Epithelial cell of esophagus (primary cell): ENCODE measurements at places on chromosomes 2 and 18.

- DNase-seq: no peak
Measured at GRCh38 chr18:68666381-68666780, 48.5 kb downstream of the TMX3 start.

- no peak for DNase-seq
Measured at GRCh38 chr2:123514613-123515207, 510.4 kb upstream of the CNTNAP5 start.

- DNase-seq: peak; percentile 69
Measured at GRCh38 chr2:227908266-227909054, 37.0 kb downstream of the DAW1 start.

DNA sequence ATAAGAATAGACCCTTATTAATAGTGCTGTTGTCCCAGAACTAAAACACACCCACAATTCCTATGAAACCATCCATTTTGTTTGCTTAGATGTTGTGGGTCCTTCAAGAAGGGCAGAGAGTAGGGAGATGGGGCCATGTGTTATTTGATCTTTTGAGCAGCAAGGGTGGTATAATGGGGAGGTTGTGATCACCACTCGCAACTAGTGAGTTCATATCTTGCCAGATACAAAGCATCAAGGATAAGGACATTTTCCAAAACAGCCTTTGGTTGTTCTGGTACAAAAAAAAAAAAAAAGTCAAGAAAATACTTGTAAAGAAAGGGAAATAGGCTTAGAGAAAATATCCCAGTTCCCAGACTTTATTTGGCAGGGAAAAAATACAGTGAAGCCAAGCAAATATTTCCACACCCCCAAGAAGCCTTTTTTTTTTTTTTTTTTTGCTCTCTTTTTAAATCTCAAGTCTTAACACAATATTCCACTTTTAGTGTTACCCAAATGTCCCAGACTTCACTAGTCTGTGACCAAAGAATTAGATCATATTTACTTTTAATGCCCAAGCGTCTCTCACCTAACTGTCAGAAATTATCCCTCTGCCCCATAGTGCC lies 54.1 kb downstream of the ANTXR1 start:
- no peak for DNase-seq

DNA sequence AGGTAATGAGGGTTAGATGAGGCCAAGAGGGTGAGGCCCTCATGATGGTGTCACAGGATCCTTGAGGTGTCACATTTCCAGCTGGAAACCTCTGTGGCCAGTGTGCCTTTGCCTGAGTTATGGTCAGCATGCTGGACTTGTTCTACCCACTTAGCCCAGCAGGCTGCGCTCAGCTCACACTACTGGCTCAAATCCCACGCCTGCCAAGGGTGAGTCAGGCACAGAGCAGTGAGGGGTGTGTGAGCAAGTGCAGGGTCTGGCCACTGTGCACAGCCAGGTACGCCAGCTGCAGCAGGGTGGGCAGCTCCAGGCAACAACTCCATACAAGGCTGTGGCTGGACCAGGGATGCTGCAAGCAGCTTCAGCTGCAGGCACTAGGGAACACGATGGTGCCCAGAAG lies 616.6 kb upstream of the FSHR start:
- DNase-seq: peak; percentile 10

GRCh38 chr2:182038576-182038975 lies 52.9 kb downstream of the PPP1R1C start:
- peak; percentile 86 for DNase-seq

- no peak for DNase-seq
Measured at GRCh38 chr2:241456546-241456945, 51.8 kb downstream of the STK25 start.

DNA sequence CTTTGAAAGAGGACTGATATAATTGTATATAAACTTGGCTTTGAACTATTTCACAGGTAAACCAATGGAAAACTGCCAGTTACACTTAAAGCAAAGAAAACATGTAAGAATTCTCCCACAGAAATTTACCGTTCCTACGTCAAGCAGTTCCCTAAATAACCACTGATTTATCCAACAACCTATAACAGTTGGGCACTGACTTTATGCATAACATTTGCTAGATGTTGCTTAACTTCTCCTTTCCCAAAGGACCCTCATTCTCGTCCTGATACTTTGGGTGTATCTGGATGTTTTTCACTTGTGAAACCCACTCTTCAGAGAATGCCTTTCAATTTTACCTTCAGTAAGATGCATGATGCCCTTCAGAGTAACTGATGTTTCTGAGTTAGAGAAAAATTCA lies 43.8 kb downstream of the STAT1 start:
- no peak for DNase-seq

DNA sequence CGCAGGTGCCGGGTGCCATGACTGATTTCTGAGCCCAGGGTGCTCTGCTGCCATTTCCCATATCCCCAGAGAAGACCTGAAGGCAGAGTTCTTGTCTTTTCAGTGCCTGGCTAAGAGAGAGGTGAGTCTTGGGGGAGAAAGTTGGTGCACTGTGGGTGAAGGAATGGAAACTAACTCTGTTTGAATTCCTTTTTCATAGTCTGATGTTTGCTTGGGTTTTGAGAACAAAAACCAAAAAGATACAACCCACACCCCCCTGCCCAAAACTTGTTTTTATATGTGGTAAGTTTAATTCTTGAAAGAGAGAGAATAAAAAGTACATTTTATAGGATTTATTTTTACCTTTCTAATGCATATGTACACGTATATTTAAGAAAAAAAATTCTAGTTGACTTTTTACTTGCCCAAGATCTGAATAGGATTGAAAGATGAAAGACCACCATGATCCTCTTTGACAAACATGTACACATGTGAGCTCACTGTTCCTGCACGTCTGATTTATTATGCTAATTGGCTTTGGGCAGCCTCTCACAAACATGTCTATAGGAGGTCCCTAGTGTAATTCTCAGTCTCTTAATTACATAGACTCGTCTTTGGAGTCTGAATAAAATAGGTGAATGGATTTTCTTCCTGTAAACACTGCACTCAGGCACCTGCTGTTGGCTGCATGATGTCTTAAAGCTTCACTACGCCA lies 46.3 kb downstream of the ARL4C start:
- no peak for DNase-seq

DNA sequence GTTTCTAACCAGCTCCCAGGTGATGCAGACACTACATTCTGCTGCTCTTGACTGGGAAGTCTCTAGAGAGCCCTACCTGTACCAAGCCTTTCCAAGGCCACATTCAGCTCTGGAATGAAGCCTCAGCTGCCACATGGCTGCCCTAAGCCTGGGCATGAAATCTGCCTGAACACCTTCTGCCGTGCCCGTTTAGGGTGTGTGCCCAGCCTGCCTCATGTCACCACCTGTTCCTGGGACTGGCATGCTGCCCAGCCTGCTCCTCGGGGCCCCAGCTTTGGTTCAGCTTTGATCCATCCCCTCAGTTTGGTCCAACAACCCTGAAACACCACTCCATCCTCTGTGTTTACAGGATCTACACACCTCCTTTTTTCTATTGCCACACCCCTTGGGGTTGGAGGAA lies 210.9 kb downstream of the L3MBTL4 start:
- no peak for DNase-seq

DNA sequence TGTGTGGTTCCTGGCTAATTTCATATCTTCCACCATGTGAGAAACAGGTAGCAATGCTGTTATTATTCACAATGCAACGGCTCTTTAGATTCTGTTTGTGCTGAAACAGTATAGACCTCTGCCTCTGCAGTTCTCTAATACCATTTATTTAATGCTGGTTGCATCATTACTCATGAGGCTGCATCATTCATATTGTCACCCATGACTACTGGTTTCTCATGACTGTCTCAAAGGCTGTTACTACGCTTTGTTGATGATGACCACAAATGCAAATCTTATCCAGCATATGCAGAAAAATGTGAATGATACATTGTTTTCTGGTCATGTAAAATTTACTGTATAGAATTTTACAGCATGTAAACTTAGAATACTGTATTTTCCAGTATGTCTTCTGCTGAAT lies 22.5 kb downstream of the CAVIN2 start:
- peak; percentile 49 for DNase-seq

GRCh38 chr2:157325786-157326185 lies at the start of gene ERMN:
Gene ERMN (minus strand): TSS chr2:157325824. CDS start chr2:157325642, 182 bp downstream.
- DNase-seq: peak; percentile 33

- peak; percentile 68 for DNase-seq
Measured at GRCh38 chr18:10139783-10140410, 226.1 kb downstream of the VAPA start.

GRCh38 chr2:151637271-151637781 lies 97.0 kb downstream of the NEB start:
- no peak for DNase-seq

GRCh38 chr2:237293978-237294377 lies 120.0 kb downstream of the COL6A3 start:
- no peak for DNase-seq

- no peak for DNase-seq
Measured at GRCh38 chr2:176865336-176865735, 347.3 kb upstream of the HNRNPA3 start.

GRCh38 chr2:529424-529823 lies 147.8 kb downstream of the TMEM18 start:
- peak; percentile 16 for DNase-seq

DNA sequence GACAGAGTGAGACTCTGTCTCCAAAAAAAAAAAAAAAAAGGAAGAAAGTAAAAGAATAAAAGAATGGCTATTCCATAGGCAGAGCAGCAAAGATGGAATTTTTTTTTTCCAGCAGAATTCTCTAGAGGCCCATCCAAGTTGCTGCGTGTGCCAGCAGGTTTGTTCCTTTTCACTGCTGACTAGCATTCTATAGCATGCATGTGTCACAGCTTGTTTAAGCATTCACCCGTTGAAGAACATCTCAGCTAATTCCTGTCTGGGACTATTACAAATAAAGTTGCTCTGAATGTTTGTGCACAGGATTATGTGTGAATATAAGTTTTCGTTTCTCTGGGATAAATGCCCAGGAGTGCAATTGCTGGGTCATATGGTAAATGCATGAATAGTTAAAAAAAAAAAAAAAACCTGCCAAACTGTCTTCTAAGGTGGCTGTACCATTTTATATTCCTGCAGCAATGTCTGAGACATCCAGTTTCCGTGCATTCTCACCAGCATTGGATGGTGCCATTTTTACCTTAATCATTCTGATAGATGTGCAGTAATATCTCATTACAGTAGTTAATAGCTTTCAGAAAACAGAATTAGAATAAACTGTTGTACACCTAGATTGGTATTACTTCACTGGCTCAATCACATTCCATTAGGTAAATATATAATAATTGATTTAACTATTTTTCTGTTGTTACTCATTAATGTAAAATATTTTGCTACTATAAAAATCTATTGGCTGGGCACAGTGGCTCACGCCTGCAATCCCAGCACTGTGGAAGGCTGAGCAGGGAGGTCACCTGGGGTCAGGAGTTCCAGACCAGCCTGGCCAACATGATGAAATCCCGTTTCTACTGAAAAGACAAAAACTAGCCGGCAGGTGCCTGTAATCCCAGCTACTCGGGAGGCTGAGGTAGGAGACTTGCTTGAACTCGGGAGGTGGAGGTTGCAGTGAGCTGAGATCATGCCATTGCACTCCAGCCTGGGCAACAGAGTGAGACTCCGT lies 47.5 kb upstream of the ASAP2 start:
- peak; percentile 89 for DNase-seq

GRCh38 chr18:33291539-33291938 lies 149.0 kb downstream of the CCDC178 start:
- DNase-seq: no peak

- DNase-seq: no peak
Measured at GRCh38 chr2:64681479-64681967, 27.8 kb upstream of the SERTAD2 start.

DNA sequence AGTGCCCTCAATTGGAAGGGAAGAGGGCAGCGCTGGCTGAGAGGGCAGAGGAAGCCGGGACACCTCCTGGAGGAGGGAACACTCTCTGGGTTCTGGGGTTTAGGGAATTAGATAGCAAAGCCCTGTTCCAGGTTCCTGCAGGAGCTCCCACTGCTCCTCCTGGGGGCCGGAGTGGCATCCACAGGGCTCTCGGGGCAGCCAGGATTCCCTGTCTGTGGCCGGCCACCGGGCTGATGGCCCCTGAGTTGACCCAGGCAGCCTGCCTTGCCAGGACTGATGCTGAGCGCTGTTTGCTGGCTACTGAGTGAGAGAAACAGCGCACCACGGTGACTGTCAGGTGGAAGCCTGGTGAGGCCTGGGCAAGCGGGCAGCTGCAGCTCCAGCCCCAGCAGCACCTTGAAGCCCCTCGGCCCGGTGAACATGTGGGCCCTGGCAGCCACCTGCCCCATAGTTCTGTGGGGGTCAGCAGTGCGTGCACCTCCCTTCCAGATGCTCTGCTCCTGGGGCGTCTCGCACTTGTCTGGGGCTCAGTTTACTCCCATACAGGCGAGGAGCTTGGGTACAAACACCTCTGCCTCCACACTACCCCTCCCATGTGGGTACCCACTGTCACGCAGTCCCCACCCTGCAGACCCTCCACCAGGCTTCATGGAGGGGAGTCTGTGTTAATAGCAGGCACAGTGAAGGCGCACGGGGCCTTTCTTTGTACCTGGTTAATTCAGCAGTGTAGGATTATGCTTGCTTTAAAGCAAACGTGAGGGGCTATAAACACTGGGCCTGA lies 7.7 kb upstream of the ALLC start:
- DNase-seq: no peak

DNA sequence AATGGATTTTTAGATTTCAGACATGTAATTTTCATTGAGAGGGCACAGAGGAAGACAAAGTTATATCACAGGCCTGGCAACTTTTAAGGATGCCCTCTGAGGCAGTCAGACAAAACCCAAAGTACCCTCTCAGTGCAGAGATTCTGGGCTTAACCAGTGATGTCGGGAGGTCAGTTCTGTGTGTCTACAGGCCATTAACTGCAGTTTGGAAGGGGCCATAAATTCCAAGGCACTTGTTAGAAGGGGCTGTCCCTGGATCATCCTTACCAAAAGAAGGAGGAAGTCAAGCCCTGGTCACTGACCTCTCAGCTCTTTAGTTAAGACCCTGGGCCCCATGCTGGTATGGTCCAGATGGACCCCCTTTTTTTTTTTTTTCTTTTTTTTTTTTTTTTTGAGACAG lies 60.7 kb downstream of the LRRFIP1 start:
- no peak for DNase-seq

GRCh38 chr2:241110607-241111439 lies 8.7 kb upstream of the MTERF4 start:
- DNase-seq: no peak

GRCh38 chr18:34866310-34866709 lies 156.2 kb downstream of the DTNA start:
- no peak for DNase-seq

GRCh38 chr2:58635801-58636375 lies 394.8 kb upstream of the FANCL start:
- no peak for DNase-seq

DNA sequence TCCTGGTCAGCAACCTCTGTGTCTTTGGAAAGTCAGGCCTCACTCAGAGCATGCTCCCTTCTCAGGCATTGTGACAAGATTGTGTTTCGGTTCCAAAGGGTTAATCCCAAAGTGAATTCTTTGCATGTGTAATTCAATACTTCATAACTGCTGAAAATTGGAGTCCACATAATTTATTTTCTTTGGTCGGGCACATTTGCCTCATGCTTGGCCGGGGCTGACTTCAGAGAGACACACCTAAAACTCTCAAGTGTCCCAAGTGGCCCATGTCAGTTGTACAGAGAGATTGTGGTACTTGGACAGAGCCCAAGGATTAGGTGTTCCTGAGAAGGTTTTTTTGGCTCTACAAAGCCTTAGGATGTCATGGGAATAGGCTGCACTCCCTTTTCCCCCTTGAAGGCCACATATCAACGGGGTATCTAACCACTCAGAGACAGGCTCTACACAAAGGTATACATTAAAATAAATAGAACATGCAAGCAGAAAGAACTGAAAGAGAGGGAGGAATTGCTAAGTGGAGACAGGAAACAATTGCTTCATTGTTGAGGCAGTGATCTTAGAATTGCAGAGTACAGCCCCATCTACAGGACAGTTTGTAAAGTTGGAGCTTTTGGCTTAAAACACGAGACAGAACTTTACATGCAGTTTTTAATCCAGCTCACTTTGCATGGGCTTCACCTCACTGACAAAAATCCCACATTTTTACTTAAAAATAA lies 1232.3 kb upstream of the ZEB2 start:
- peak; percentile 77 for DNase-seq
